AML-193 (cell line): ENCODE measurements at places on chromosomes 3 and 15.

DNA sequence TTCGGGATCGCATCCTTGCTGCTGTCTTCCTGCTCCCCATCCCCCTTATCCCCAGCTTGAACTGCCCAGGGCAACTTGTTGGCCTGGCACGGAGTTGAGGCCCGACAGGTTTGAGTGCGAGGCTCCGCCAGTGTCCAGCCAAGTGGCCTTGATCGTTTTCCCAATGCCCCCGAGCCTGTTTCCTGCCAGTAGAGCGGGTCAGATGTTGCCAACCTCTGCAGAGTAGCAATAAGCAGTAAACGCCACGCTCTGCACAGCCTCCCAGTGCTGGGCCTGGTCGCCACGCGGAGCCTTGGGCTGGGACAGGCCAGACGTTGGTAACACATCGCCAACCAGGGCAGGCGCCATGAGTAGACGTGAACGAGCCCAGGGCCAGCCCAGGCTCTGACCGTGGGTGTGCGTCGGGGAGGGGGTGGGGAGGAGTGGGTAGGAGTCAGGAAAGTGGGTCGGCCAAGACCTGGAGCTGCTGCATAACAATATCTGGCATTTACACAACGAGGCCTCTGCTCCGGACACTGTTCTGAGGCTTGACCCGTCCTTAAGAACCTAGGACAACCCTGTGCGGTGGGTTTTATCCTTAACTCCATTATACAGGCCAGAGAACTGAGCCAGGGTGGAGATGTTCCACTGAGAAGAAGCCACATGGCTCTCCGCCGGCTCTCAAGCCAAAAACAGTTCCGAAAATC lies 444 bp upstream of the ABHD14A start:
- no peak for DNase-seq

DNA sequence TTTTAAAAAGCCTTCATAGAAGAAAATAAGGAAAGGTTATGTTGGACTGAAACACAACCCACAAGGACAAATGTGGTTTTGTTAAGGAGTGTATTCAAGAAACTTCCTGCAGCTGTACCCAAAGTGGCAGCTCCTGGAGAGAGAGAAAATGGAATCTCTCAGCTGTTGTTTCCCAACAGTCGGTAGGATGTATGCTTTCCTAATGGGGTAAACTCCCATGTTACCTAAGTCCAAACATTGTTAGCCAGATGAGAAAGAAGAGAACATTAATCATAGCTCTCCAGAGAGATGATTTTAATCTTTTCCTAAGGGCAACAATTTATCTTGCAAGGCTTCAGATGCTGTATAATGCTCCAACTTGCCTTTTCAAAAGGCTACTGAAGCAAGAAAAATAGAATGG lies 22.6 kb upstream of the TEX9 start:
- DNase-seq = no peak

GRCh38 chr15:78859971-78860719 lies 12.5 kb upstream of the MORF4L1 start:
- peak; percentile 66 for DNase-seq

GRCh38 chr15:32866454-32867312 lies 148.9 kb downstream of the GREM1 start:
- peak; percentile 12 for DNase-seq

GRCh38 chr3:144744473-144744872 lies 772.9 kb downstream of the DIPK2A start:
- no peak for DNase-seq

DNA sequence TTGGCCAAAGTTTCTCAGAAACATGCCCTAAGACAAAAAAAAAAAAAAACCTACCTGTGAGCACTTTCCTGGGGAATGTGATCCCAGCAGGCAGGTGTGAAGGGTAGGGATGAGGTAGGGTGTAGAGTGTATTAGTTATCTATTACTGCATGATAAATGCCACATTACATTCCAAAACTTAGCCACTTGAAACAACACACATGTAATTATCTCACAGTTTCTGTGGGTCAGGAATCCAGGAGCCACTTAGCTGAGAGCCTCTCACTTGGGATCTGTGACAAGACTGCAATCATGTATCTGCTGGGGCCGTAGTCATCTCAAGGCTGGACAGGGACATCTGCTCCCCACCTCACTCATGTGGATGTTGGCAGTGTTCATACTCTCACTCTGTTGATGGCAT lies 18.9 kb upstream of the FBN1 start:
- DNase-seq = no peak

GRCh38 chr3:194397757-194398312 lies 1.2 kb downstream of the GP5 start:
- no peak for DNase-seq

DNA sequence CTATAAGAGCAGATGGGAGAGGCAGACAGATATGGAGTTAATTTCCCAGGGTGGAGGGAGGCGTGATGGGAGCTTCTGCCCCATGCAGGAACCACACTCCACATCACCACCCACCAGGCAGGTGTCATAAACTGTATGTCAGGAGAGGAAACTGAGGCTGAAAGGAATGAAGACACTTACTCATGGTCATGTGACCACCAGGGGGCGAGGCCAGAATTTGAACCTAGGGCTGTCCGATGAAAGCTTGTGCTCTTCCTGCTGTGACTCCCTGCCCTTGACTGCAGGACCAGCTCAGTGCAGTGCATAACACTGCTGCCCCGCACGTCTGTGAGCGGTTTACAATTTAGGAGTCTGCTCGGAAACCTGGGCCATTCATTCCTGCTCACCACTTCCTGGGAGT lies 28.8 kb downstream of the NUP210 start:
- no peak for DNase-seq

DNA sequence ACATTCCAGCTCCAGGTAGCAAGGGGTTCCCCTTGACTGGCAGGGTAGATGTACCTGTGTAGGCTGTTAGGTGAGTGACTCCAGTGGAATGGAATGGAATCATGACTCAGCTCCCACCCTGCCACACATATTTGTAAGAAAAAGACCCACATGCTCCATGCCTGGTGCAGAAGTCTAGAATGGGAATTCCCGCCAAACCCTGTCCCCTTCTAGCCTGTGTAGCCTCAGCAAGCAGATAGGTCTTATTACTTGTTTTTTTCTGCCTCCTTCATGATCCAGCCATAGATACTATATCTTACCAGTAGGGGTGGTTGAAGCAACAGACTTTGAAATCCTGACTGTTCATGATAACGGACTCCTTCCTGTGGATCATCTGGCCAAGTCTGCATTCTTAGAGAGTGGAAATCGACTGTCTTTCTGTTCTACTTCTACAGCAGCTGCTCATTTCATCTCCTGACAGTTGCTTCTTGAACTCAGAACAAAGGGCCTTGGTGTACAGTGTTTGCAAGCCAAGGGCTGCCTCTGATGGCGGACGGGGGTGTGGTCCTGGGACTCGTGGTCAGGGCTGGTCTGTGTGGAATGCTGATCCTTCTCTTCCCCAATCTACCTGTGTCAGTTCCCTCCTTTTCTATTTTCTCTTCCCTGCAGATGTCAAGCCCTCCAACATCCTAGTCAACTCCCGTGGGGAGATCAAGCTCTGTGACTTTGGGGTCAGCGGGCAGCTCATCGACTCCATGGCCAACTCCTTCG lies 16.3 kb downstream of the SNAPC5 start:
- DNase-seq = no peak

GRCh38 chr3:8239718-8240695 lies 261.6 kb upstream of the LMCD1 start:
- DNase-seq = peak; percentile 52

- no peak for DNase-seq
These were observed 248.7 kb upstream of the C2CD4B start for GRCh38 chr15:62413786-62414185.

DNA sequence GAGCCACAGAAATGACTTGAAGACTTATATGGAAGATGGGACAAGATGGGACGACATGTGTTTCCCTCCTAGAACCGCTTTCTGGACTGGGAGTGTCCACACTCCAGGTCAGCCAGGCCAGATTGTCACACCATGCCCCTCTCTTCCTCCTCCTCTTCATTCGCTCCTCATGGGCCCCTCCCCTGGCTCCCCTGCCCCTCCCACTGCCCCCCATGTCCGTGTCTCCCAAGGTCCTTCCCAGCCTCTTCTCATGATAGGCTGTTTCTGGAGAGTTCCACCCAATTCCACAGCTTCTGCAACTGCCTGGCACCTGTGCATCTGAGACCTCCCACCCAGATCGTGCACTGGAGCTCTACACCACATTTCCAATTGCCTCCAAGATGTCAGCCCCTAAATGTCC lies 6.6 kb downstream of the MYO5C start:
- DNase-seq = no peak

DNA sequence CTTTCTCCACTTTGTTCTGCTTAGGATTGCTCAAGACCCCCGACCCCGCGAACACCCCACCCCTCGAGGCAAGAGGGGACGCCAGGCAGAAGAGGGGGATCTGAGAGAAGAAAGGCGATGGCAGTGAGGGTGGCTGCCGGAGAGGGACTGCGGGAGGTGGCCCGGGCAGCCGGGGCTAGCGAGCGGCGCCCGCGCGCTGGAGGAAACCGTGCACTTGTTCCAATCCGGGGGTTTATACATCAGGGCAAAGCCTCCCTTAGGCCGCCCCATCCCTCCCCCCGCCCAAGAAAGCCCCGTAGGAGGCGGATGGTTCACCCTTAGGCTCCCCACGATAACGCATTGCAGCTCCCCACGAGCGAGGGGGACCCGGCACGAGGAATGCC lies 475 bp downstream of the ERC2 start:
- no peak for DNase-seq

GRCh38 chr3:52153389-52154096 lies 680 bp downstream of the POC1A start:
- DNase-seq = peak; percentile 36

DNA sequence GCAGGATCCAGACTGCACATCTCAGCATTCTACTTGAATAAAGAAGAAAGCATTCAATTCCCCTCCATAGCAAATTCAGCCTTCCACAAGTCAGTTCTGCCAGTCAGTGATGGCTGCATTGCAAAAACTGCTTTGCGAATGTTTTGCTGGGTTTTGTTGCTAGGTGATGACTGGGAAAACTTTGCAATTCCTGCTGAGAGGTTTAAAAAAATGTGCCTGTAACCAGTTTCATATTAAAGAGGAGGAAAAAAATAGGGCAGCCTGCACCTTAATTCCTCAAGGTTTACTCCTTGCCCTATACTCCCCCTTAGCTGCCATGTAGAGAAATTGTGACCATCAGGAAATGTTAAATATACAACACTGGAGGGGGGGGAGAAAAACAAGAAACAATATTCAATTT lies 225.6 kb upstream of the ATP11B start:
- DNase-seq = no peak

- no peak for DNase-seq
These were observed 40.6 kb downstream of the DPP8 start for GRCh38 chr15:65476903-65477302.

- DNase-seq = peak; percentile 36
These were observed 4.7 kb upstream of the NRROS start for GRCh38 chr3:196634829-196635228.

GRCh38 chr15:79872358-79873017 lies 24.3 kb downstream of the MTHFS start:
- DNase-seq = no peak

GRCh38 chr3:8441969-8442559 lies 59.6 kb upstream of the LMCD1 start:
- DNase-seq = peak; percentile 3

DNA sequence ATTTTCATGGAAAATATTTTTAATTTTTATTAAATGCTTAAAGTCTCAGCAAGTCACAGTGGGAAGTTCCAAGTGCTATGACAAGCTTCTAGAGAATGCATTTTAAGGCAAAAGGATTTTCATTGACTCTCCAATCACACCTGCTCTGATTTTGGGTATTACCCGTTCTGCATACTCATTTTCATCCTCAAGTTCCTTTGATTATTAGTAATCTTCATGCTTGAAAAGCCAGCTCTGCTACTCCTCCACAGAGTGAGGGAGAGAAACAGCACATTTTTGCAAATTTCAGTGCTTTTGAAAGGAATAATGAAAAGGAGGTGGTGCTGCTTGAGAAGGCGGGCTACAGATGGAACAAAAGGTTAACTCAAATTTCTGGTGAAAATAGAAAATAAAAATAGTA lies 450.7 kb downstream of the NSUN3 start:
- DNase-seq = no peak

GRCh38 chr15:63038926-63039673 lies 3.4 kb upstream of the TPM1 start:
- no peak for DNase-seq

- no peak for DNase-seq
These were observed 172.0 kb downstream of the OPA1 start for GRCh38 chr3:193764959-193765358.

DNA sequence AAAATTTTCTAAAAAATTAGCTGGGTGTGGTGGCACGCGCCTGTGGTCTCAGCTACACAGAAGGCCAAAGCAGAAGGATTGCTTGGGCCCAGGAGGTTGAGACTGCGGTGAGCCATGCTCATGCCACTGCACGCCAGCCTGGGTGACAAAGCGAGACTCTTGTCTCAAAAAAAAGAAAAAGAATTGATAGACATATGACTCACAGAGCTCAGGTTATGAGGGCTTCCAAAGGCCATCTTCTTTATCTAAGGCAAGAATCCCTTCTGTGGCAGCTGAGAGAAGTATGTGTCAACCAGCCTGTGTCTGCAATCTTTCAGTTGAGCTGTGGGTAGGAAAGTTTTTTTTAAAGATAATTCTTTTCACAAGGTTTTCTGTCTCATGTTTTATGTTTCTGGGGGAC lies 53.9 kb downstream of the MRPS25 start:
- DNase-seq = no peak

DNA sequence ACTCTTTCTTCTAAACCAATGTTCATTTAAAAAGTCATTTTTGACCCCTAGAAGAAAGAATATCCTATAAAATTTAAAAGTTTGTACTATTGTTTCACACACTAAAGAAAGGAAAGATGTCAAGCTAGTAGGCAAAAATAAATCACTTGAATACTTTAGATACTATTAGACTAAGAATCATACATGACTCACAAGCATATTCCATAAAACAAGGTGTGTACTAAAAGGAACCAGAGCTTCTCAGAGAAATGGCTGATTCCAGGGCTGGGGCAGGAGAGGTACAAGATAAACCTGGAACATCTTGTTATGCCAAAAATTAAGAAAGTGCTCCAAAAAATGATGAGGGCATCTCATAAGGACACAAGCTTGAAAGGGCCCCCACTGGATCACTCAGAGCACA lies 8.7 kb downstream of the DLG1 start:
- no peak for DNase-seq

GRCh38 chr3:2023959-2024358 lies 74.7 kb upstream of the CNTN4 start:
- no peak for DNase-seq

DNA sequence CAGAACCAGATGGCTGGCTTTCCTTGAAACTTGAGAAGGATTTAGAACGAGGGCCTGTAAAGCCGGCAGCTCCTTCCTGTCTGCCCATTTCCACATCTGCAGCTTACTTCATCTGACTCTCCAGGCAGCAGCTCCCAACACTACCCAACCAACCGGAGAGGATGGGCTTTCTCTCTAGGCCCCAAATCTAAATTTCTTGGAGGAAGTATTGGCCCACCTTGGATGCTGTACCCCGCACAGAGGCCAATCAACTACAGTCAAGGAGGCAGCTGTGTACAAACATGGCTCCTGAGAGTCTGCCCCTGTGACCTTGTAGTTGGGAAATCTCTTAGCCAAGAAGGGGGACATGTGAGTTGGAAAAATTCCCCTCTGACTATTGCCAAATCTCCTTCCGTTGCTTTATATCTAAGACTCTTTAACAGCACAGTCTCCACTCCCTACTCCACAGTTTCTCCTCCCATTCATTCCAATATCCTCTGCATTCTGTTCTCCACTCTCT lies 8.0 kb upstream of the ACAP2 start:
- no peak for DNase-seq
